Stimulated activated CD4-positive, alpha-beta T cell treated with anti-CD3 and anti-CD28 coated beads, Interleukin-12 subunit alpha, Interleukin-12 subunit beta, amount 100 ng/mL, for 24 hours (primary cell): ENCODE measurements at places on chromosomes 12 and 14.

DNA sequence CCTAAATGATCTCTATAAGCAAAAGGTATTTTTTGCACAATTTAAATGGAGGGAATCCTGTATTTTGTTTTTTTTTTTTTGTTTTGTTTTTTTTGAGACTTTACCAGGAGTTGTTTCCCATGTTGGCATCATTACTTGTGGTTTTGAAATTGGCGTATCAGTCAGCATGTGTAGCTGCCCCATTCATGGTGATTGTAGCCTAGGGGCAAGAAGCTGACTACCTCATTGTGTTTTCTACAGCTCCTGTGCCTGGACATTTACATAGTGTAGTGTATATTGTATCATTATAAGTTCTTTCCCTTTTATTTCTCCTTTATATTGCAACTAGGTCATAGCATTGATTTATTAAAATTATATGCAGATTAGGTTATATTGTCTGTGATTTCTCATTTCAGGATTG, 24.5 kb downstream of the SAMD4A start:
- no peak for DNase-seq

- DNase-seq, result no peak
Observed at GRCh38 chr12:24928131-24928530, 20.8 kb downstream of the BCAT1 start.

GRCh38 chr14:31990926-31991572, 86.1 kb upstream of the ARHGAP5 start:
- no peak for DNase-seq

DNA sequence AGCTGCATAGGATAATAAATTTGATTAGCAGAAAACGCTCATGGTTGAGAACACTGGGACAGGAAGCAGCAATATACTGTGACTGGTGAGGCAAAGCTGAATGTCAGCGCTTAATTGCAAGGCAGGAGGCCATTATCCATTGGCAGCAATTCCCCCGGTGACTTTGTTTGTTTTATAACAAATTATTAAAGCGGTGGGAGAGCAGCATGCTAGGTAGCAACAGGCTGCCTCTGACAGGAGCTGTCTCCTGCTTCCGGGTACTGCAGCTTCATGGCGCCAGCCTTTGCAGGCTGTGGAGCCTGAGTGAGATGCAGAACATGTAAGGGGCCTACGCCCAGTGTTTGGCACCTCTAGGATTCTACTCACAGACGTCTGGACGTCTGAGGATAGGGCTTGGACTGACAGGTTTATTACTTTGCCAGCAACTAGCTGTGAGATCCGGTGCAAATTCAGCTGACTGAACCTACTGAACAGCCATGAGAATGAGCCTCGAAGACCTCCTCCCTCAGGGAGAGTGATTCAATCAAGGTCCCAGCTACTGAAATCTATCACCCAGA, 82.1 kb upstream of the SSTR1 start:
- no peak for DNase-seq

DNA sequence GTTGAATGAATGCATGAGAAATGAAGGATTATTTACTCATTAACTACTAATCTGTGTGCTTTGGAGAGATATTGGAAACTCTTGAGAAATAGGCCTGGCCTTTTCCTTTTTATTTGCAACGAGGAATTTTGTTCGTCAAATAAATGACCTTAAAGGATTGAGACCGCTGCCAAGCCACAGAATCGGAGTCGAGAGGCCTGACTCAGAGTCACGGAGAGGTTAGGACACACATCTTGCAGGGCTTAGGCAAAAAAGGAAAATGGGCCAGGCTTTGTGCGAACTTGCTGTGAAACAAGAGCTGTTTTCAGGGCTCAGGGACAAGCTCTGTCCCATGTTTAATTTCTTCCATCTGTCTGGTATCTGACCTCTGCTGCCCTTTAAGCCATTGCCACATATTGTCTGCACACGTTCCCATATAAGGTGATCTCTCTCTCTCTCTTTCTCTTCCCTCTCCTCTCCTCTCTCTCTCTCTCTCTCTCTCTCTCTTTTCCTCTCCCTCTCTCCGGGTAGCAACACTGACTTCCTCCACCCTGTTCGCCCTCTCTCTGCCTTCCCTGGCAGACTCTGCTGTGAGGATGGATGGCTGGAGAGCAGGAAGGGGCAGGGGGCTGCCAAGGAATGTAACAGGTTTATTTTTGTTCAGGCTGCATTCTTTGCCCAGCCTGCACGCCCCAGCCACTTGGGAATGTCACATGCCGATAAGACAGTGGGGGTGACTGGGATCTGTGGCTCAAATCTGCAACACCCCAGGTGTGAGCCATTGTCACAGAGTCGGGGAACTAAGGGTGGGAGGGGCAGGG, 14.9 kb upstream of the IFT81 start:
- no peak for DNase-seq

DNA sequence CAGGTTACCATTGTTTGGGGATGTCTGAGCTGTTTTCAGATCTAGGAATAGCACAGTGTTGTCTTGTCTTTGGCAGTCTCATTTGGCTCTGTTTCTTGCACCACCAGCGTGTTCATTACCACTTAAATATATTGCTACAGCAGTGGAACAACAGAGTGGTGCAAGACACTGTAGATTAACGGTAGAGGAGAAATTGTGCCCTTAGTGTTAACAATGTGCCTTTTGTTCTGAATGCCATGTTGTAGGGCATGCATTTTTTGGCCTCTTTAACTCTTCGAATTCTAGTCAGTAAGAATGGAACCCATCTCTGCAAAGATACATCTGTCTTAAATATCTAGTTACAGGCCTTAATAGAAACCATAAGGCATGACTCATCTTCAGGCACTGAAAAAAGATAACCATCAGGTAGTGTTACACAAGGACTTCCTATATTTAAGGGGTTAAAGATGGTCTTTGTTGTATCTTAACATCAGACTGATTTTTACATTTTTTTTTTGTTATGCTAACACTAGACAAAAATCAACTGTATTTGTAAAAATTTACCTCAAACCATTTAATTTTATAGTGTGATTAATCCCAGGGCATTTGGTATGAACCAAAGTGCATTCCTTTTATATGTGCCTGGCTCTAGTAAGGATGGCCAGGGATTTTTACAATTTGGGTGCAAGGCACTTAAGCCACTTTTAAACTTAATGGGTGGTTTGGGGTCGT, 12.9 kb downstream of the DYRK2 start:
- no peak for DNase-seq

- DNase-seq, result no peak
Observed at GRCh38 chr12:75779891-75780496, 251.6 kb downstream of the PHLDA1 start.

DNA sequence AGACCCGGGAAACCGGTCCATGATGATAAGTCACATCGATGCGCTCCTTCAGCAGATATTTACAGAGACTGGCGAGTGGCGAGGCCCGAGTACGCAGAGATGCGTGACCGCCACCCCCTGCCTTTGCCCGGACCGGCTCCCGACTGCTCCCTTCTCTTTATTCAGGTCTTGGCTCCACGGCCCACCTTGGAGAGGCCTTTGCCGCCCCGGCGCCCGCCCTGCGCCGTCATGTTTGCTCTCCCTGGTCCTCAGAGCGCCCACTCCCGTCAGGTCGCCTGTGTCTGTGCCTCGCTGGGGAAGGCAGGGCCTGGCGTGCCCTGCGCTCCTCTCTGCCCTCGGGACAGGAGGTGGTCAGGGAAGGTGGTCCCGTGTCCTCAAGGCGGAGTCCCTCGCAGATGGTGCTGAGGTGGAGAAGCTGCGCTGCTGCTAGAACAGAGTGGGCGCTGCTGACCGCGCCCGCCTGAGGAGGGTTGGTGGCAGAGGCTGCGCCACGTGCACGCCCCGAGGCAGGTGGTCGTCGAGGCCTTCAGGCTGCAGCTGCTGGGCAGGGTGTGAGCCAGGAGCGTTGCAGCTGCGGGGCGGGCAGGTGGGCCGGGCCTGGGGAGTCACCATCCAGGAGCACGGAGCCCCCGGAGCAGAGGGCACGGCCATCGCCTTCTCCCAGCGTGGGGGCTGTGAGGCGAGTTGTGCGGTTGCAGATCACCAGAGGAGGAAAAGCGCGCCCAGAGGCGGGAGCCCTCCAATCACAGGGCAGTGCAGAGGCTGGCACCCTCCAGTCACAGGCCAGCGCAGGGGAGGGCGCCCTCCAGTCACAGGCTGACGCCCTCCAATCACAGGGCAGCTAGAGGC, 27.2 kb downstream of the DDX51 start:
- no peak for DNase-seq

DNA sequence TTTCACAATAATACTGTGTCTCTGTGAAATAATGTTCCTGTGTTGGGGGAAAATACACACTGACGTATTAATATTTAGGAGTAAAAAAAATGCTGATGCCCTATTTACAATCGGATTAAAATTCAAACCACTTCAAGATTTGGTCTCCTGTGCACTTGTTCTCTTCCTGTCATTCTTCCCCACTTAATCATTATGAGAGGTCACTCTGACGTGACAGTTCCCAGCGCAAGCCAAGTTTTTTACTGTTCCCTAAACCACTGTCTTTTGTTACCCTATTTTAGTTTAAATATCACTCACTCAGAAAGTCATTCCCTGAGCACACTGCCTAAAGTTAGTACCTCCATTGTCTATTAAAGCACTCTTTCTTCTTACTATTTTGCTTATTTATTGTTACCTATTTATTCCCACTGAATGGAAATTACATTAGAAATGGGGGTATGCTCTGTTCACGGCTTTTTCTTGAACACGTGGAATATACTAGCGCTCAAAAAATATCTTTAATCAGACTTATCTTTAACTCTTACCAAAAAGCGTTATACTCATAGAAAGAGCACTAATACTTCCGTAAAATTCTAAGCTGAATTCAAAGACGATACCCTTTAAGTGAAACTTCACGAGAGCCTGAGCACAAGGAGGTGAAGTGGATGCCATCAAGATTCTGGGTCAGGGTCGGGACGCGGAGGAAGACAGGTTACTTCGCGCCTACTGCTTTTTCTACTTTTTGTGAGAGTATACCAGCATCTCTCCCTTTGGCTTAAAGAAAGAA, 670 bp upstream of the PSMA3 start:
- no peak for DNase-seq

GRCh38 chr12:11885261-11886038, 185.3 kb upstream of the BCL2L14 start:
- no peak for DNase-seq

GRCh38 chr12:1350055-1350933, 244.1 kb downstream of the FBXL14 start:
- no peak for DNase-seq

- no peak for DNase-seq
Observed at GRCh38 chr14:51593397-51593796, 58.3 kb upstream of the FRMD6 start.

GRCh38 chr14:32205984-32206383, 2.9 kb upstream of the RNU6-8 start:
- no peak for DNase-seq

- DNase-seq, result no peak
Observed at GRCh38 chr12:109289004-109289403, 20.1 kb downstream of the FOXN4 start.

DNA sequence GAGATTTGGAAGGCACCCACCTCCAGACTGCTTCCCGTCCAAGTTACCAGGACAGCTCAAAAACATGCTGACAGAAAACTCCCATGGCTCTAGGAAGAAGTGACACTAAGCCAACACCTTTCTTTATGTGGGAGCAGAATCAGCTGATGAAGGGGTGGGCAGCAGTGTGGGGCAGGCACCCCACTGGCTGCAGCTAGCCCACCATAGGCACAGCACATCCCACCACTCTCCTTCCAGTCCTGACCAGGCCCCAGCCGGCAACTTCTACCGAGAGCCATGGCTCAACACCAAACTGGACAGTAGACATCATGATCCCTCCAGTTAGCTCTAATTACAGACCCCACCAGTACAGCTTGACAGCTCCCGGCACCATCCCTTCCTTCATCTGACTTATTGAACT, 45.0 kb downstream of the SH2B3 start:
- no peak for DNase-seq

DNA sequence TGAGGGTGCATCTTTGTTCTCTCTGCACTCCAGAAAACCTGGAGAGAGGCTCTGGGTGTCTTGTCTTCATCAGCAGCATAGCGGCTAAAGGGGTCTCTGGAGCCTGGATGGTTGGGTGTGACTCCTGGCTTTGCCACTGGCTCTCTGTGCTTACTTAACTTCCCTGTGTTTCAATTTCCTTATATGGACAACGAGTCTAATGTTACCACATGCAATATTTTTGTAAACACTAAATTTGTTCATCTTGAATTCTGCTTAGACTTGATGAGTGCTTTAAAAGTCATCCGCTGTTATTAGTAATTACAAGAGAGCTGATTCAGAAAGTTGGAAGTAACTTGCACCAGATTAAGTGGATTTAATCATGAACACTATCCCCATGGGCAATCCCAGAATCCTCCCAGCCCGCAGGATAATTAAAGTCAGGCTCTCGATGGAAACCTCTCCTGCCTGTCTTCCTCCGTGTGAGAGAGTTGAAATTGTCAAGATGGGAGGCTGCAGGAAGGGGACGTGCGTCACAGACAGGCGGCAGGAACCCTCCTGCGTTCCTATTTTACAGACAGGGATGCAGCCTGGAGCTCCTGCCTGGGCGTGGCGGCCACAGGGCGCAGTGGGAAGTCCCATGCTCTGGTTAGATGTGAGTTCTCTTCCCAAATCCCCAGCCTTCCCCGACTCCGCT, 201.2 kb downstream of the TTC8 start:
- DNase-seq, result no peak

DNA sequence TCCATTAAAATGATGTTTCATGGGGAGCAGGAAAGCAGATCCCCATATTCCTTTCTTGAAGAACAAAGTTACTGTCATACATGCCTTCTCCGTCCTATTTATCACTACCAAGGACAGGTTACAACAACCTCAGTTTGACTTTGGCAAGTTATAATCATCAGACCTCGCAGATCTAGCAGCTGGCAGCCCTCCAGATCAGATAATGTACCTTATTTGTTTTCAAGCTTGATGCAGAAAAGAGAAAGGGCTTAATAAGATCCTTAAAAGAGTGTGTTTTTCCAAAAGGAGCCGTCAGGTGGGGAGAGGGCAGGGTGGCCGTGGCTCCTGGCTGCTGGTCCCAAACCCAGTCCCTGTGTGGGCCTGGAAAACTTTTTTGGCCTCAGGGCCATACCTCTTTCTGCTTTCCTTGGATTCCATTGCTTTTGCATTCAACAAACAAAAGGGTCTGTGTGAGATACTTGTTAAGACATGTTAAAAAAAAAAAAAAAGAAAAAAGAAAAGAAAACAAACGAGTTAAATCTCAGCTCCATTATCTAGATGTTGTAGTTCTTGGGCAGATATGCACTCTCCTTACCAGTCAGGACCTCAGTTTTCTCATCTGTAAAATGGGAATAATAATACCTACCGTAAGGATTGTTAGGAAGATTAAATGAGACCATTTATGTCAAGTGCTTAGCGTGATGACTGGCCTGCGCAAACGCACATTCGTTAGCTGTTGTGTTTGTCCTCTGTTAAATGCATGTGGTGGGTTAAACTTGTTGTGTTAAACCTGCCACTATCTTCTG, 64.6 kb downstream of the B4GALNT3 start:
- no peak for DNase-seq

- no peak for DNase-seq
Observed at GRCh38 chr14:99026471-99026870, 245.5 kb downstream of the BCL11B start.

- DNase-seq, result no peak
Observed at GRCh38 chr12:2268471-2269286, 215.9 kb downstream of the CACNA1C start.
